ENCODE measurements at places on chromosomes 5 and 9. TPM values are rescaled to one million over a fixed set of nuclear protein-coding genes. Genes with fewer than 3 reads are reported as not detected.

The PHF24 gene
- 0.68 TPM for total RNA-seq

The SLC27A6 gene
- 3.3 TPM for total RNA-seq

The SERF1A gene
- total RNA-seq, result 16.2 TPM

The PPWD1 gene
- 43.2 TPM for total RNA-seq

The PALM2AKAP2 gene
- 4.0 TPM for total RNA-seq

DNA sequence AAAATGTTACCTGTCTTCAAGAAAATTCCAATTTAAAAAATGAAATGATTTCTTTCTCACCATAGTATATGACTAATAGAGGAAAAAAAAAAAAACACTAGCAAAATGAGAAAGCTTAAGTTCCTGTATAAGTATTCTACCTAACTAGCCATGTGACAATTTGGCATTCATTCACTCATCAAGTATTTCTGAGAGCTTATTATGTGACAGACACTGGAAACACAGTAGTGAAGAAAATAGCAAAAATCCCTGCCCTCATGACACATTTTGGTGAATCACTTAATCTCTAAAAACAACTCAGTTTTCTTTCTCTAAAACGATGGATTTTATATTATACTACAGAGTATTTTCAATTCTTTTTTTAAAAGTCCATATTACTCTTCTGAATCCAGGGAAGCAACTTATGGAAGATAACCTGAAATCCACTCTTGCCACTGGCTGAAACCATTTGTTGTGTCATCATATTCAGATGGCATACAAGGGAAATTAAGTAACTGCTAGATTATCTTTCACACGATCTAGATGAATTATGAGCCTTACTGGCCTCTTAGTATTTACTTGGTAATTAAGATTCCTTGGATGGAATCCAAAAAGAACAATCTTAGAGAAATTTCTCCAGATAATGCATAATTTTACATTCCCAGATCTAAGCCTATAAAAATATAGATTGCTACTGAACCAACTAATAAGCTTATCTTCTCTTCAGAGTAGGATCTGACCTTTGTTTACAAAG, 5.5 kb downstream of the PTBP3 start:
- DNase-seq, result no peak

DNA sequence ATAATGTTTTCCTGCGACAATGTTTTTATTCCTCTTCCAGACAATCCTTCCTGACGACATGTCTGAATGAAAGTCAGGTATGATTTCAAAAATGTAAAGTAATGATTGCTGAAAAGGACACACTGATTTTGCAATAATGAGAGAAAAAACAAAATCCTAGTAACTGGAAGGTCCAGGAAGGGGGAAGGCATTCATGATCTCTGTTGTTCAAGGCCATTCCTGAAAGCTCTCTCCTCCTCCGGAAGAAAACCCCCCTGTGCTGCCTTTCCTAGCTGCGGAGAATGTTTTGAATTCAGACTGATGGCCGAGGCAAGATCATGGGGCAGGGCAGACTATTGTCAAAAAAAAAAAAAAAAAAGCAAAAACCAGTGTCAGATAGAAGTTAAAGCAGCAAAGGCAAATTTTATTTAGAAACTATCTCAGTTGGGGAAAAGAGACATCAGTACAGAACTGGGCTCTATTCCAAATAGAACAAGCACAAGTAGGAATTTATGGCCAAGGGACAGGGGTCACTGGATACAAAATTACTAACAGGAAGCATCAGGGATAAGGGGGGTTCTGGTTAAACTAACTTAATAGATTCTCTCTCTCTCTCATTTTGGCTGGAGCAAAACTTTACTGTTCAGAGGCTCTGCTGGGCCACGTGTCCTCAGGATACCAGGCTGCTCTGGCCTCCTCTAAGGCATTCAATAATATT, 36.5 kb upstream of the CTSV start:
- no peak for DNase-seq

DNA sequence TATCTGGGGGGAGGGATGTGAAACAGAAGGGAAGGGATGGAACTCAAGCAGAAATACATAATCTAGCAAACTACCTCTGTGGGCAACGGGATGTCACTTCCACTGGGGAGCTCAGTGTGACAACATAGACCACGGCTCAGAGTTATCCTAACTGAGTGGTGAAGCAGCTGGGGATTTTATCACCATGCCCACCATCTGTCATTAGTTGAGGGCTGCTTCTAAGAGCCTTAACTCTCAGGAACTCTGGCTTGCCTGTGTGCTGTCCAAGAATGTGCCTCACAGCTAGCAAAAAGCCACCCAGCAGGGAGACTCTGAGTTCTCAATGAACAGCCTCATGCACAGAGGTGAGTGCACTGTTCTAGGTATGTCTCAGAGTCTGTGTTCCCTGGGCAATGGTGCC, 90.6 kb upstream of the CXCL14 start:
- DNase-seq, result no peak

DNA sequence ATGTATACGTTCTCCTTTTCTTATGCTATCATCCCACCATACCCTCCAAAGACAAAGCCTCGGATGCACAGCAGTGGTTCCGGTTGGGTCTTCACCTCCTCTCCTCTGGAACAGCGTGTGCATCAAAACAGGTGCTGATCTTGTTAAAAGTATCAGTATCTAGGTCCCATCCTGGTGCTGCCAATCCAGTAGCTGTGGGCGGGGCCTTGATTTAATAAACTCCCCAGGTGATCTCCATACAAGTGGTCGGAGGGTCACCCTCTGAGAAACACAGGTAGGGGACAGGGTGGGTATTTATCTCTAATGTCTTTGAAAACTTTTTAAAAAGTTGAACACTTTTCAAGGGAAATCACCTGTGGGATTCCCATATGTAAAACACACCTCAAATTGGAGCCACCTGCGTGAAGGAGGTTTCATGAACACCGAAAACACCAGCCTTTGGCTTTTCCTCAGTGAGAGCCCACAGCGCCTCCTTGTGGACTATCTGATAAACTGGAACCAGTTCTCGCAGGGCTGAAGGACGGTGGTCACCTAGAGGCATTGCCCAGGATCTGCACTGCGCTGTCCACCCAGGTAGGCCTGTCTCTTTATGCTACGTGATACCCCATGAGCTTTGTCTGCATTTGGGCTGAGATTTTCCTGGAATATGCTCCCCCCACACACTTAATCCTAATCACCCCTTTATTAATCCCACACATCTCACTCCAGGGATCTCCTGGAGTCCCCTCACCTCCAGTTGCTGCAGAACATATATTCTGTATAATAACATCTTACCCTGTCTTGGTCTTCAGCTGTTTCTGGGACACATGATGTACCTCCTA, 80.5 kb upstream of the EPB41L4B start:
- DNase-seq, result peak; percentile 85

DNA sequence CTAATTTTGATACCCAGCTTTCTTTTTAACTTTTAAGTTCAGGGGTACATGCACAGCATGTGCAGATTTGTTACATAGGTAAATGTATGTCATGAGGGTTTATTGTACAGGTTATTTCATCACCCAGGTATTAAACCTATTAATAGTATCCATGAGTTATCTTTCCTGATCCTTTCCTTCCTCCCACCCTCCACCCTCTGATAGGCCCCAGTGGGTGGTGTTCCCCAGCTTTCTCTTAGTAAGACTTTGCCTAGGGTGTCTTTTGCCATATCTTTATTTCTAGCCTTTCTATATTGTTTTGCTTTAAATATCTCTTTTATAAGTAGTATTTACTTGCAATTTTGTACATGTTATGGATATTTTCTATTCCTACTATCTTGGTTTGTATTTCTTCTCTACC, 243.7 kb downstream of the SGCD start:
- no peak for DNase-seq

DNA sequence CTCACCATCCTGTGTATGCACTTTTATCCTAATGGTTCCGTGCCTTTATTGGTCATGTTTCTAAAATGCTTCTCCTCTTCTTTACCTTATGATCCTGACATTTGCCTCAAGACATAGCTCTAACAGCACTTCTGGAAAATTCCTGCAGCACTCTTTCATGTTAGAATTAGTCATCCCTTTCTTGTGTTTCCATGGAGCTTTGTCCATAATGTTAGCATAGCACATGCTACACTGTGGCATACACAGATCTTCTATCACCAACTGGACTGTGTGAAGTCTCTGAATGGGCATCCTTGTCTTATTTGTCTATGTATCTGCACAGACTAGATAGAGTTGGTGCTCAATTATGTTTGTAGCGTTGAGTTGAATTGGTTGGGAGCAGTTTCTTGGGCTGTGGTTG, 2.0 kb downstream of the SCGB3A2 start:
- DNase-seq, result no peak

DNA sequence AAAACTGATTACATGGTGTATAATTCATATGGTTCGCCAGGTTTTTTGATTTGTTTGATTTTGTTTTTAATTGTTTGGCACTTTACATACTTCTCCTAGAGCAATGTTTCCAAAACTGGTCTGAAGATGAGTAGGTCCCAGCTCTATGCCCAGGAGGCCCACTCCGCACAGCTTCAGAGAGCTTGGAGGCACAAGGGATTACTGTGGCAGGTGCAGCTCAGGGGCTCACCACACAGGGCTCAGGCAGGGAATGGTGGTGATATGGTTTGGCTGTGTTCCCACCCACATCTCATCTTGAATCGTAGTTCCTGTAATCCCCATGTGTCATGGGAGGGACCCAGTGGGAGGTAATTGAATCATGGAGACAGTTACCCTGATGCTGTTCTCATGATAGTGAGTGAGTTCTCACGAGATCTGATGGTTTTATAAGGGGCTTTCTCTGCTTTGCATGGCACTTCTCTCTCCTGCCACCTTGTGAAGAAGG, 296.6 kb downstream of the MED10 start:
- no peak for DNase-seq

DNA sequence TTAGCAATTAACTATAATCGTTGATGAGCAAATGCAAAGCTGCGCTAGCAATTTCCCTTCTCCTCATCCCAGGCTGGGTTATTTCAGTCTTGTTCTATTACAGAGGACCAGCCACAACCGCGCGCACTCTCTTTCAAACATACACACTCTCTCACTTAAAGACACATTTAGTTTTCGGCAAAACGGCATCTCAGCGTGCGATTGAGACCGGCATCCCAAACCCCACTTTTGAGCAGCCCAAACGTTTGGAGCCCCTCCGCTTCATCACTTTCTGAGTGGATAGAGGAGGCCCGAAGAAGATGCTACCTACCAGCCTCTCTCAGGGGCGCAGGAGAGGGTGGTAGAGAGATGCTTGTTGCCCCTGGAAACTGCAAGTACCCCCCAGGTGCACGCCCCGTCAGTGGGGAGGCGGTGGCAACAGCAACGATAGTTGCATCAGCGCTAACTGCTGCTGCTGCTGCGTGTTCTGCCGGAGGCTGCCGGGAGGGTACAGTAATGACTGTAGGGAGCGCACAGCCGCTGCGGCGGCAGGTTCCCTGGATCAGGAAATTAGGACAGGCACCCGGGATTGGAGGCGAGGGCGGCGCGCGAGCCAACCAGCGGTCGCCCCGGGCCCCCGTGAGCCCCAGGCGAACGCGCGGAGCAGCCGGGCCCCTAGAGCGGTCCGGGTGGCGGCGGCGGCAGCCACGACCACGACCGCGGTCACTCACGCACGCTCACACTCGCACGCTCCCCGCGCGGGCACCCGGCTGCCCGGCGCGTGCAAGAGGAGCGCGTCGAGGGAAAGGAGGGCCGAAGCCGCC, 467 bp upstream of the VLDLR start:
- DNase-seq, result peak; percentile 90

DNA sequence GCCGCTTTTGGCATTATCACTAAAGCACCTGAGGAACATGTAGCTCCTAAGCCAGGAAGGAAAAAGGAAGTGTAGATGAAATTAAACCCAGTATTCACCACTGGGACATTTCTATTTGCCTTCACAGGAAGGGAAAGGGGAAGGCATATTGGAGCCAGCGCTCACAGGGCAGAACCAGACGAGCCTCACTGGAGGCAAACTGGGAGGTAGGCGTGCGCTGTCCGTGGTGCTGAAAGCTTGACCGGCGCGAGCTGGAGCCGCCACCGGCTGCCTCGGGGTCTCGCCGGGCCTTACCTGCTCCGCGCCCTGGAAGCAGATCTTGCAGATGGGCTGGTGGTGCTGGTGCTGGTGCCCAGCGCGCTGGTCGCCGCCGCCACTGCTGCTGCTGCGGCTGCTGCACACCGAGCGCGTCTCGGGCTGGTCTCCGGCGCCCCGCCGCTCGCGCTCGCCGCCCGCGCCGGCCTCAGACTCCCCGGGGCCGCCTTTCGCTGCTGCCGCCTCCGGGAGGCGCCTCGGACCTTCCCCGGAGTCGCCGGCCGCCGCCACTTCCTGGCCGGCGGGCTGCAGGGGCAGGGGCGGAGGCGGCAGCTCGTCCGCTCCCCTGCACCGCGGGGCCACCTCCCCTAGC, 732 bp downstream of the MARCHF11 start:
- DNase-seq, result peak; percentile 92

DNA sequence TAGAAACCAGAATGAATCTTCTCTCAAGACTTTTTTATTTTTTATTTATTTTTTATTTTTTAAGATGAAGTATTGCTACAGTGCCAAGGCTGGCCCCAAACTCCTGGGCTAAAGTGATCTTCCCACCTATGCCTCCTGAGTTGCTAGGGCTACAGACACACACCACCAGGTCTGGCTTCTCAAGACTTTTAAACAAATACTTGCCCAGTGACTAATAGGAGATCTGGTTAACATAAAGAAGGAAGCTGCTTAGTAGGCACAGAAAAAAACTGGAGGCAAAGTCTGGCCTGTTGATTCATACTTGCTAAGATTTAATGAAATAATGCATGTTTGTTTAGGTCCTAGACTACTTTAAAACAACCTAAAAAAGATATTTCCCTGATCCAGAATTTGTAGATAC, 43.8 kb downstream of the SLC38A9 start:
- DNase-seq, result no peak

DNA sequence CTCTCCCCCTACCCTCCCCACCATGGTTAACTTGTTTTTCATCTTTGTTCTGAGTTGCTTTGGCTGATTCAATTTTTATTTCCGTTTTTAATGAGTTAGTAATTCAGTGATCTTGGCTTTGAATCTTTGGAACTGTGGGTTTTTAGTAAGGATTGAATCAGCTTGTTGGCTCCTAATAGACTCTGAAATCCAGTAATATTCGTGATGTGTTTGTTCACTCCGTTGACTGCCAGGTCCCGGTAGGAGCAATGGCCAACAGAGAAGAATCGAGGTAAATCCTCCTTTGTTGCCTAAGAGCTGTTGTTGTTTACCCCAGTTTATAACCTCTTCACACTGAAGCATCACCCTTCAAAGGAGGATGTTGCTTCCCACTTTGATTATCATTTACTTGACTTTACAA, 92.7 kb downstream of the PCSK1 start:
- no peak for DNase-seq

Measured in H9 (cell line).